Stimulated activated CD8-positive, alpha-beta memory T cell treated with anti-CD3 and anti-CD28 coated beads, Interleukin-15, amount 100 ng/mL, for 4 hours (primary cell): ENCODE measurements at places on chromosomes 5 and 9.

DNA sequence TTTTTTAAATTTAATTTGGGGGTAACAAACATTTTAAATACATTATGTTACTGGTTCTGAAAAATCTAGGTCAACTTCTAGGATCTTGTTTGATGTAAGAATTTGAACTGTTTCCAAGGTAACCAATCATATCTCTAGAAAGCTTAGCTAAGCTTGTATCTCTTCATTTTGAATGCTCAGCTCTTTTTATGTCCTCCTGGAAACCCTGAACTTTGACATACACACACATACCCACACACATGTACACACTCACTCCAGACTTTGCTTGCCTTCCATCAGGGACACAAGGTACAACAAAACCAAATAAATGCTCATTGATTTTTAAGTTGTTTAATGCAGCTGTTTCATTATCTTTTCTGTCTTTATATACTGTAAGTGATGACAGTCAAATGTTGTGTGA lies 178.5 kb downstream of the RAB3C start:
- DNase-seq, result no peak

GRCh38 chr5:169805527-169805934 lies 168.5 kb downstream of the DOCK2 start:
- peak; percentile 21 for DNase-seq

GRCh38 chr9:113497051-113497450 lies 33.5 kb downstream of the RGS3 start:
- DNase-seq, result no peak

DNA sequence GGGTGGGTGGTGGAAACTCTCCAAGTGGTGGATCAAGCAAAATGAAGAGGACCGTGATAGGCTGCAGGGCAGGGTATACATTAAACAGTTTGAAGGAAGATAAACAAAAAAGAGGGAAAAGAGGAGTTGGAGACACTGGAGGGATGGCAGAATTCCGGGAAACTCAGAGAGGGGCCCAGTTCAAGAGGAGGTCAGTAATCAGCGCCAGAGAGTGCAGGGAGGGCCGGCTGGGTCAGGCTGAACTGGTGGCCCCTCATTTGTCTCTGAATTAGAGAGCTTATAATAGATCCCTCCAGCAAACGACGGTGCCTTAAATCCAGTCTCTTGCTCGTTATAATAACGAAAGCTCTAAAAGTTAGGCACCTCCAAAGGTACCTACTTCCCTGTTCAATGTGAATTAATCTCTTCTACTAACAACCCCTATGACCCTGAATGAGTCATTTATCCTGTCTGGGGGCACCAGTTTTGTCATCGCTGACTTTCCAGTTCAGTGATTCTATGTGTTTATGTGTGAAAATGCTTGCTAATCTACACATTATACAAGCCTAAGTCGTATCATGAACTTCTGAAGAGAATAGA lies 2.4 kb upstream of the ZSWIM6 start:
- DNase-seq, result no peak

GRCh38 chr5:132203464-132203818 lies 24.2 kb downstream of the P4HA2 start:
- no peak for DNase-seq

DNA sequence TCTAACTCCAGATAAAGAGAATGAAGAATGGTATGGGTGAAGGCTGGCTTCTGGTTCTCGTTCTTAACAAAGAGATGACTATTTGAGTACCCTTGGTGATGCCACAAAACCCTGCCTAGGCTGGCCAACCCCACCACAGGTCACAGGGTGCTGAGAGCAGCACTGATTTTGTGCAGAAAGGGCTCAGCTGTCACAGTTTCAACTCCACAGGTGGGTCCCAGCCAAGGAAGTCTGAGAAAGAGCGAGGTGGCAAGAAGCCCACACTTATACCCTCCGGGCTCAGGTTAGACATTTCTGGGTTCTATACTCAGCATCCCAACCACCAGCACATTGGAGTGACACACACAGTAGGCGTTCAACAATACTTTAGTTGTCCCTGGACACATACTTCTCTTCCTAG lies 118.1 kb downstream of the SLIT3 start:
- DNase-seq, result no peak

GRCh38 chr9:20215552-20215951 lies 406.7 kb downstream of the MLLT3 start:
- no peak for DNase-seq

DNA sequence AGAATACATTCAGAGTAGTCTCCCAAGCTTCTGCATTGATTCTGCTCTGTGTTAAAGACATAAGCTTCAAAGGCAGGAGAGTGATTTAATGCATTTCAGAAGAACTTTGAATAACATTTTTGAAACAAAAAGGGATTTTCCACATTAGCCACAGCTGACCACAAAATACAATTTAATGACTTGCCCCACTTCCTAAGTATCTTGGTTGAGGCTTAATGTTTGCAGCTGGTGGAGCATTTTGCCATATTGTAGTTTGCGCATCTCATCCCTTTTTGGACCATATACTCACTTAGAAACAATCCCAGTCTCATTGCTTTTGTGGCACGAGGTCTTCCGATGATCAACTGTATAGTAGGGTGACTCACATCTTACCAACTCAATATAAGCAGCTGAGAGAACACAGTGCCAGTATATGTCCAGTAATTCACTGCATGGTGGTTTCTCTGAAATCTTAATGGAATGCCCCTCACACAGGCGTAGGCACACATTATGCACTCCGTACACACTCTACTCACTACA lies 455.8 kb upstream of the PTGER4 start:
- no peak for DNase-seq

GRCh38 chr5:133957080-133957479 lies 11.3 kb downstream of the C5orf15 start:
- DNase-seq, result no peak

GRCh38 chr5:80208381-80208780 lies 47.5 kb downstream of the SERINC5 start:
- DNase-seq, result no peak

GRCh38 chr5:120101771-120102170 lies 362.3 kb upstream of the PRR16 start:
- DNase-seq, result no peak
